ENCODE measurements at places on chromosomes 7 and 10.

DNA sequence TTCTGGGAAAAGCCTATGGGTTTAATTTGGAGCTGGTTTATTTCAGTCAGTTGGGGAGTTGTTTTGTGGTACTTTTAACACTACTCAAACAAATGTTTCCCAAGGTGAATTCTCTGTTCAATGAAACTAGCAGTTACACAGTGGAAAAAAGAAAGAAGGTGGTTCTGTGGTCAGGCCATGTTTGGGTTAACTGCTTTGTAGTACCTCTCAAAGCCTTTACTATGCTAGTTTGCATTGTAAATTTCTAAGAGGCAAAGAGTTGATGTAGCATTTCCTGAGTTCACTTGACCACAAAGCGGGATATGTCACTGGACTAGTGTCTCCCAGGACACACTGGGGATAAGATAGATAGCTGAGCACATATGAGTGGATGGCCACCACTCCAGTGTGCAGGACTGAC lies 145.4 kb downstream of the KIF20B start:
- no peak for DNase-seq

- no peak for DNase-seq
Observed at GRCh38 chr7:74271742-74272141, 17.5 kb upstream of the CLIP2 start.

DNA sequence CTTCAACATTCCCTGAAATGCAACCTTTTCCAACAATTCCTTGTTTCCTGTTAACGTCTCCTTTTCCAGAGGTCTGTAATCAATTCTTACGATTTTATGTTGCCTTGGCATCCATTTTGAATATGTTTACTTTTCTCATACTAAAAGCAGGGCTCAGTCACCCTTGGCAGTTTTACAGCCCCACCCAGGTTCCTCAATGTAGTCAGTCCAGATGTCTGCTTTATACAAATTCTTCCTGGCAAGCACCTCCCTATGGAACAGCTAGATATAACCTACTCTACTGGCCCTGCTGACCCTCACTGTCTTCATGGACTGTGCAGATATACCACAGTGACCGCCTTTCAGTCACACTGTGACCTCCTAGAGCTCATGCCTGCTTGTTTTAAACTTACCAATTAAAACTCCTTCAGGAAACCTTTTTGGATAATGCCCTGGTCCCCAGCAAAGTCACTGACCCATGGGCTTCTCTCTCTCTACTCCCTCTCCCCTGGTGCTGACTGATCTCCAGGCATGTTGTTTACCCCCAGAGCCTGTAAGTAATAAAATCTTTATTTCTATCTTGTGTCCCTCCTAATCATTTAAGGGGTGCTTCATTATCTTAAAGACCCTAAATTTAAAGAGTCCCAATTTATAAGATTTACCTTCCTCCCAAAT lies 147.1 kb upstream of the STEAP1 start:
- DNase-seq: no peak

- DNase-seq: no peak
Observed at GRCh38 chr10:52499281-52499680, 185.2 kb downstream of the DKK1 start.

DNA sequence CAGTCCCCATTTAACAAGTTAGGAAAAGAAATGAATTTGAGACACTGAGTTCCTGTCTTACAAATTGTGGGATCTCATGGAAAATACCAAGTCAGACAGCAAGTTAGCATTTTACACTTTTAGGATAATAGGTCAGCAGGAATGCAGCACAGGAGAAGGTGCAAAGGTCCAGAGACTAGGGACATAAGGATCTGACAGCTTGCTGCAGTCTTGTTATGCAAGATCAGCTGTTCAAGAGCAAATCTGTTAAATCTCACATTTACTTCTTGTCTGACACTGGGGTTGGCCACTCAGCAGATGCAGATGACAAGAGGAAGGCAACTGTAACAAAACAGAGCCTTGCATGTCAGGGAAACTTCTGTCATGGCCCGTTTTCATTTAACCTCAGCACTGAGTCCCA lies 239.6 kb downstream of the PHF14 start:
- DNase-seq: no peak

DNA sequence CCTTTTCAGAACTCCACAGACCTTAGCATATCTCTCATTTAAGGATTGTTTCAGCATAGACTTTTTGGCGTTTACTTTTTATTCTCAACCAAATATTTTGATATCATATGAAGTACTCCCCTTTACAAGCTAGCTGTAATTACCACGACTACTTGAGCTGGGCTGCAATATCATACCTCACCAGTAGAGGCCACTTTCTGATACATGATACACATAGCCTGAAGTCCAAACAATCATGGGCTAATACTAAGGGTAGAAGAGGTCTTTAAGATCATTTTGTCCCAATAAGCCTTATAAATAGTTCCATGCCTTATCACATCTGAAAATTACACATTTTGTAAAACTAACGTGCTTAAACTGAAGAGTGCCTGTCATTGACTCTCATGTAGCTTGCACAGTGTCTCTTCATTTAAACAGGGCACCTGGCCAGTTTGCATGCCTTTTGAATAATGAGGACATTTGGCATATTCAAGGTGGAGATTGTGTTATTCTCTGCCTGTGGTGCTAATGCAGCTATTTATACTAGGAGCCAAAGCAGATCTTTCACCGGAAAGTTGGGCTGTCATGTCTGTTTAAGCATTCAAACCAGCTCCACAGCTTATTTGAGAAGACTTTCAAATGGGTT lies 403.7 kb upstream of the ZMIZ1 start:
- peak; percentile 35 for DNase-seq

DNA sequence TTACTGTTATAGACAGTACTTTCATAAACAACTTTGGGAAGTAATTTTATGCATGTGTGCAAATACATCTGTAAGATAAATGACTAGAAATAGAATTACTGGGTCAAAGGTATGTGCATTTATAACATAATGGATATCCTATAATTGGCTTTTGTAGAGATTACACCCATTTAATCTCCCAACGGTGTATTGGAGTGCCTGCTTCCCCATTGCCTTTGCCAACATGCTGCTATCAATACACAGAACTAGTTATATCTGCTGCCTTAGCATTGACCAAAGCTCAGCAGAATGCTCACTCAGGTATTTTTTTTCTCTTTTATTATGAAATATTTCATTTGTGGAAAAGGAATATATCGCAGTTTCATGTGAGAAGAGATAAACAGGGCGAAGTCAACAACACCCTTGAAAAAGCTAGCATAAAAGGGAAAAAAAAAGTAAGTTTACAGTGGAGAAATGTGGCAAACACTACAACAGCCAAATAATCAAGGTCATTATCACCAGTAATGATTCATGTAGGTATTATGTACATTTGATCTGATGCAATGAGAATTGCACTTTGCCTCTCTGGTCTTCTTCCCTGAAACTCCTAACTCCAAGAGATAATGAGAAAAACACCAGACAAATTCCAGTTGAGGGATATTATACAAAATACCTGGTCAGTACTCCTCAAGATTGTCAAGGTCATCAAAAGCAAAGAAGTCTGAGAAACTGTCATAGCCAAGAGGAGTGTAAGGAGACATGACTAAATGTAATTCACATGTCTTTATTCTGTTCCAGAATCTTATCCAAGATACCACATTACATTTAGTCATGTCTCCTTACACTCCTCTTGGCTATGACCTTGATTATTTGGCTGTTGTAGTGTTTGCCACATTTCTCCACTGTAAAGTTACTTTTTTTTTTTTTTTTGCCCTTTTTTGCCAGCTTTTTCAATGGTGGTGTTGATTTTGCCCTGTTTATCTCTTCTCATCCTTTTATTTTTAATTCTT lies 36.8 kb downstream of the MARCHF5 start:
- no peak for DNase-seq

DNA sequence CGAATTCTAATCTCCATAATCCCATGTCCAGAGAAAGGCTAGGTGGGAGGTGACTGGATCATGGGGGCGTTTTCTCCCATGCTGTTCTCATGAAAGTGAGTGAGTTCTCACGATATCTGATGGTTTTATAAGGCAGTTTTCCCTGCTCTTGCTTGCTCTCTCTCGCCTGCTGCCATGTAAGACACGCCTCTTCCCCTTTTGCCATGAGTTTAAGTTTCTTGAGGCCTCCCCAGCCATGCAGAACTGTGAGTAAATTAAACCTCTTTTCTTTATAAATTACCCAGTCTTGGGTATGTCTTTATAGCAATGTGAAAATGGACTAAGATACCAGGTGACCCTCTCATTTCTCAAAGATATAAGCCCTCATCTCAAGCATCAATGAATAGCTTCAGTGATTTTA lies 1.1 kb upstream of the ACTA2 start:
- DNase-seq: no peak

DNA sequence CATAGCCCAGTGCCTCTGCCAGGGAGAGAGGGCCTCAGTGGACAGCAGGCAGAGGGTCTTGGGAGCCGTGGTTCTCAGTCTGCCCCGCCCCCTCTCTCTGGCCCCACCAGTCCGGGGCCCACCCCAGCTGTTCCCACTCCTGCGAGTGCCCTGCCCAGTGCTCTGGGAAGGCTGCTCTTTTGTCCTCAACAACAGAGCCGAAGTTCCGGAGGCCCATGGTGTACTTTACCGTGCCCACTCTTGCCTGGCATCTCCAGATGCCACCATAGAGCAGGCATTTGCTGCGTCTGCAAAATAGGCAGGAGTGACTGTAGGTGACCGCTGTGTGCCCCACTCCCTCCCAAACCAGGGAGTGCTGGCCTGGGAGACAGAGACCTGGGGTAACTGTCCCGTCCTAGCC lies 29.3 kb upstream of the PCBD1 start:
- no peak for DNase-seq

DNA sequence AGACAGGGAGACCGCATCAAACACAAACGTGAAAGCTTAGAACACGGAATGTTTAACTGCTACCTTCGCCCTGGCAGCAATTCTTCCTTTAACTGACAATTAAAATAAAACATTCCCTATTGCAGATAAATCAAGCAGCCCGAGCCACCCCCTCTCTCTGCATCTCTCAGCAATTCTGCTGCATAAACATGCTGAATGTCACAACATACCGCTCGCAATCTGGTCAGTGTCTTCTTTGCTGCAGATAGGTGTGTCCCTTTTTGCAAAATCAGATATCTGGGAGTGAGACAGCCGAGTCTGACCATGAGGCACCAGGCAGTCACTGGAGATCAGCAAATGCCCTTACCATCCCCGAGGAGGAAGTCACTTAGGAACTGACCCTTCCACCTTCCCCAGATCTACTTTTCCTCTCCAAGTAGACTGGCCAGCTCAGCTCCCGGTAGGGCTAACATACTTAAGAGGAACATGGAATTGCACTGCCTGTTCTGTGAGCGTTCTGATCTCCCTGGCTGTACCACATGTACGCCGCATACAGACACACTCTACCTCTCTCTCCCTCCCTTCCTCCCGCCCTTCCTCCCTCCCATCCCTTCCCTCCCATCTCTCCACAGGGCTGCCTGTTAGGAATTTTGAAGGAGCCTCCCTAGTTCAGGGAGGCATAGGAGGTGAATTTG lies at the start of gene FRMD4A:
TSS of gene FRMD4A (minus strand) at position 537 of the 674 bp plus-strand sequence.
- no peak for DNase-seq

DNA sequence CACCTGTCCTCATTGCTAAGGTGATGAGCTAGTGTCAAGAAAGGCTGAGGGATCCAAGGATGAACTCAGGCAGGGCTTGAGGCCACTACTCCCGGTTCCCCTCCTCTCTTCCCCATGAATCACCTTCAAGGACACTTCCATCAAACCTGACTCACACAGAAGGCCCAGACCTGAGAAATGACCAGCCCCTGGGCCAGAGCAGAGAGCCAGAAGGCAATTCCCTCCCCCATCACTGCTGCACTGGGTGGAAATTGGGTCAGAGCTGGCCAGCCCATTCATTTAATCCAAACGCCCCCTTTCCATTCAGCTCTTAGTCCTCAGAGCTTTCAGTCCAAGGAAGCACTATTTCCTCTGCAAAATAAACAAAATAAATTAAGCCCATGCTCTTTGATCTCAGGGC lies 182.0 kb downstream of the KCNMA1 start:
- no peak for DNase-seq

- DNase-seq: no peak
Observed at GRCh38 chr10:75508814-75509306, 77.4 kb downstream of the LRMDA start.

DNA sequence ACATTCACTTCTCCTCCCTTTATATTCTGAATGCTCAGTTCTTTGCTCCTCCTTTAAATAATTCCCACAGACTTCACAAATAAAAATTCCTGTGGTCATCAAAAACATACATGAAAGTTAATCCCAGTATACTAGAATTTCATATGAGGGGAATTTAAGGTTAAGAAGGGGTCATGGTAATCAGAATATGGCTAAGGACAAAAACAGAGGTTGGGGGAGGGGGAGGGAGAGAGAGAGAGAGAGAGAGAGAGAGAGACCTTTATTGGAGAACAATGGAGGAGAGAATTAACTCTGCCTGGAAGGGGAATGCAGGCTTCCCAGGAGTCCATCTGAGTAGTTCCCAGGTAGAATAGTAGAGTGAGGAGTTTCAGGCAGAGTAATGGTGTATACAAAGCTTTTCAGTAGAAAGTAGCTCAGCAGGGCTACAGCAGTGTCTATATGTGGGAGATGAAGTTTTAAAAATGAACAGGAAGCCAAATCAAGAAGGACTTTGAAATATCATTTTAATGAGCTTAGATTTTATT lies 5.2 kb upstream of the CUBN start:
- DNase-seq: peak; percentile 5

GRCh38 chr7:127586346-127586745 lies 950 bp upstream of the GCC1 start:
- no peak for DNase-seq

- DNase-seq: peak; percentile 65
Observed at GRCh38 chr7:17640730-17641377, 299.4 kb downstream of the SNX13 start.

DNA sequence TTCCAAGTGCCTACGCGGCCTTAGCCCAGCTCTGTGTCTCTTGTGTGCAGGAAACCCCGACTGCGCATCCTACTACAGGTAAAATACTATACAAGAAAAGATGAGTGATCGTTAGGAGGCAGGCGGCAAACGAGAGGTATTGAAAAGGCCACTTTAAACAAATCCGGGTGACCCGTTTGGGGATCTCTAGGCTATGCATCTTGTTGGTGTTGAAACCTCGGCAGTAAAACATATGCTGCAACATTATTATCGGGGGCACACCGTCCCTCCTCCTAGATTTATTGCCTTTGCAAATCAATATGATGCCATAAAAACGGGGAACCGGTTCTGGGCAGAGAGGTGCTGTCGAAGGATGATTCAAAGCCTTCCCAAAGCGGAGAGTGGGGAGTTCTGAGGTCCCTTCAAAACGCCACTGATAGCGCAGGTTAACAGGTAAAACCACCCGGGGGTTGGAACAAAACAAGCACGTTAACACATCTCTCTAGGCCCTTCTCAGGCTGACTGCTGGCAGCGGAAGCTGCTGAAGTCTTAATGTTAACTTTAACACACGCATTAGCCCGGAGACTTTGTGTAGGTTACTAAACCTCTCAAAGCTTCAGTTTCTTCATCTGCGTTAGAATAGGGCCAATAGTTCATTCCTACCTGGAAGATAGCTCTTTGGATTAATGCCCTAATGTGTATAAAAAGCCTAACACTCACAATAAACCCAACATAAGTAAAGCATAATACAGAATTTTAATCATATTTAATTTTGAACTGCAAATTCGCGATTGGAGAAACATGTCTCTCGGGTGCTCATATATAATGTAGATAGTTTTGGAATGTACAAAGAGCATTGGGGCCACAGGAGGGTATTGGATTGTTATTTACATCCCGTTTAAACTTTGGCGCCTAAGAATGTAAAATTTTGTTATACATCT lies 2.6 kb upstream of the TBX20 start:
- DNase-seq: no peak
